ENCODE measurements at places on chromosomes 12 and 14.

DNA sequence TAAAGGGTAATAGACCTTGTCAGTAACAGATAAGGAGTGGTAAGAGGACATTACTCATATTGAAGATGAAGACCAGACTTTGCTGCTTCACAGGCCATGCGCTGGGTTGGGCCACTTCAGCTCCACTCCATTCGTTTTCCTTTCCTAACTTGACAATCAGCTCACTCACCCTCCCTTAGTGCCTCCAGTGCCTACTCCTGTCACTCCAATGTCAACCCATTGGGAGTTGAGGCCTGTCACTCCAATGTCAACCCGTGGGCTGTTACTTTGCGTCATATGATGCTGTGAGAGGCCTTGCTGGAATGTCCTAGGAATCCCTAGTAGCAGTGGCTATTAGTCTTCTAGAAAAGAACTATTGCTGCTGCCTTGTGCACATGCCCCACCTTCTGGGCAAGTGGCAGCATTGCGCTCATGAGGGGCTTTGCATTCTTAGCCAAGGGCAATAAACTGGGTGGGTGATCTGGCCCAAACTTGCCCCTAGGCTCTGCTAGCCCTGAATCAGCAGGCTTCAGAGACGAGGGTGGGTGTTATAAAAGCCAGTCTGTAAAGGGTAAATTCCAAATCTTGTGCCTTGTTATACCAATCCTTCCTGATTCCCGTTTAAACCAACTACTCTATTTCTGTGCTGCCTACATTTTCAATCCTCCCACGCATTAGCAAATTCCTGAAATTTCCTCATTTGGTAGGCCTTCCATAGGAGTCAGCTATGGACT lies 36.1 kb downstream of the BAZ2A start:
- DNase-seq = no peak

DNA sequence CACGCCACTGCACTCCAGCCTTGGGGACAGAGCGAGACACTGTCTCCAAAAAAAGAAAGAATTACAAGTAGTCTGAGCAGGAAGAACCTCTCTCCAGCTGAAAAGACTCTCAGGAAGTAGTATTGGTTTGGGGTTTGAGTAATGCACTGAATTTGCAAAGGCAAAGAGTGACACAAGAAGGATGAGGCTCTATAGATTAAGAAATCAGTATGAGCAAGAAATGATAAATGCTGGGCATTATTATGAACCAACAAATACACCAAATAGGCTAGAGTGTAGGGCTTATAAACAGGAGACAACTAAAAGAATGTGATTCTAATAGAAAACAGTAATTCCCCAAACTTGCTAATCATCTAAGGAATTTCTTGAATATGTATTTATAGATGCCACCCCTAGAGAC lies 2.6 kb upstream of the SLC35E3 start:
- no peak for DNase-seq

- DNase-seq = no peak
Observed at GRCh38 chr12:124395986-124396385, 101.1 kb downstream of the RFLNA start.

DNA sequence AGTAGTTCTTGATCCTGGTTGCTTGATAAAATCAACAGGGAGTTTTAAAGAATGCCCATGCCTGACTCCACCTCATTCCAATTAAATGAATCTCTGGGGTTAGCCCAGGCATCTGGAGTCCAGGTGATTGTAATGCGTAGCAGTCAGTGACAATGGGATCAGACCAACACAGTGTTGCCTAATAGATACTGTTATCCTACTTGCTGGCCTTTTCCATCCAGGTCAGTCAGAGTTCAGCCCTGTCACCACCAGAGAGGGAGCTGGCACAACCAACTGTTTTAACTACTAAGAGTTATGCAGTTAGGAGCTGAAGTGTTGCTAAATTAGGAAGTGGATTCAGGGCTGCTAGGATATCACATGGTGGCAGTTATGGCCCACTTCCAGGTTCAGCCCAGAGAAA lies 107.1 kb downstream of the GPR135 start:
- DNase-seq = no peak

- DNase-seq = no peak
Observed at GRCh38 chr12:48342980-48343379, 7.7 kb downstream of the ZNF641 start.

DNA sequence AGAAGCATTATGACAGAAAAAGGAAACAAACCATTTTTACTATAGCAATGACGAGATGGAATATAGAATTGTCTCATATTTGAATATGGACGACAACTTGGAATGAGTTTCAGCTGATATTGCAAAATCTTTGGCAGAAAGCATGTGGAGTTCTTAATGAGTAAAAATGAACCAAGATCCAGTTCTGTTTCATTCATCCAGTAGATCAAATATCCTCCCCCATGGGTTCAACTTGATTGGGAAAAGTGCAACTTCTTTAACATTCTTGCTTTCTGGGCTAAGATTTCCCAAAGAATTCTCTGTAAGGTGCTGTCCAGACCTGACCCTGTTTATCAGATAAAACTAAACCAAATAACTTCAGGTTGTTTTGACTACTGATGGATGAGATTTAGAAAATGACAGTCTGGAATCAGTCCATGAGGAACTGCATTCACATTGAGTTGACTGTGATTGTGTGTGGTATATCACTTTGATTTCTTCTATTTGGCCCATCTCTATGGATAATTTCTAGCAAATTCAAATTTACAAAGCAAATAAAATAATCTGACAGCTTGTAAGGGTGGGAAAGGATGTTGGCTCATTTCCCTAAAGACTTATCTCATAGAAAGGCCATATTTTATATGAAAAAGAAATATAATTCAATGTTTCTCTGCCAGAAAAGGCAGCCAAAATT lies 267.4 kb downstream of the ADAMTS20 start:
- DNase-seq = no peak

DNA sequence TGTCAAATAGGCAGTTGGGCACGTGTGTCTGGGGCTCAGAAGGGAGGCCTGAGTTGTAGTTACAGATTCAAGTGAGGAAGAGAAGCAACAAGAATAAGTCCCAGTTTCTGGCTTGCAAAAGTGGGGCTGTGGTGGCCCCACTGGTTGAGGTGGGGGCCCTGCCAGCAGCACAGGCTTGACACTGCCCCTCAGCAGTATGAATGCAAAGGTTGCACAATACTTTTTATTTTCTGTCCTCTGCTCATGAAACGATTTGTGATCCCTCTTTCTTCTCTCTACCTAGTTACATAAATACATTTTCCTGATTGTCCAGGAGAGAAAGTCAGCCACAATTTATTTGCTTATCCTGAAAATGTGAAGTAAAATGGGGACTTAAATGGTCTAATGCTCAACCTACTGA lies 577.8 kb downstream of the AACS start:
- DNase-seq = no peak

DNA sequence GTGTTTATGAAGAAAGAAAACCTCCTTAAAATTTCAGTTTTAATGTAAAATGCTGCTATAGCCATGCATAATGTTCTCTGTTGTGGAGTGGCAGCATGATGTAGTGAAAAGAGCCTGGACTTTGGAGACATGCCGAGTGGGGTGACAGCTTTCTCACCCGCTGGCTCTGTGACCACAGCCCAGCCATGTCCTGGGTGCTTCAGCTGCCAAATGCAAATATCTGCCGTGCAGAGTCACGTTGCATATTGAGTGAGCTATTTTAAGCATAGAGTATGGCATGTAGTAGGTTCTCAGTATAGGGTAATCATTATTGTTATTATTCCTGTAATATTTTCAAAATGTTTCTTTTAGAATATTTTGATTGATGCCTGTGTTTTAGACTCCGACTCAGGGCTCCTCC lies 15.5 kb upstream of the TCTN2 start:
- peak; percentile 2 for DNase-seq

GRCh38 chr14:98114122-98114895 lies 1157.7 kb downstream of the BCL11B start:
- DNase-seq = no peak

GRCh38 chr12:92732716-92733115 lies 29.9 kb downstream of the PLEKHG7 start:
- DNase-seq = no peak

GRCh38 chr12:108950991-108951739 lies 69.7 kb downstream of the SVOP start:
- DNase-seq = peak; percentile 49

- DNase-seq = no peak
Observed at GRCh38 chr14:25406818-25407217, 356.9 kb upstream of the STXBP6 start.

- DNase-seq = no peak
Observed at GRCh38 chr12:61871485-61871810, 388.8 kb upstream of the USP15 start.

DNA sequence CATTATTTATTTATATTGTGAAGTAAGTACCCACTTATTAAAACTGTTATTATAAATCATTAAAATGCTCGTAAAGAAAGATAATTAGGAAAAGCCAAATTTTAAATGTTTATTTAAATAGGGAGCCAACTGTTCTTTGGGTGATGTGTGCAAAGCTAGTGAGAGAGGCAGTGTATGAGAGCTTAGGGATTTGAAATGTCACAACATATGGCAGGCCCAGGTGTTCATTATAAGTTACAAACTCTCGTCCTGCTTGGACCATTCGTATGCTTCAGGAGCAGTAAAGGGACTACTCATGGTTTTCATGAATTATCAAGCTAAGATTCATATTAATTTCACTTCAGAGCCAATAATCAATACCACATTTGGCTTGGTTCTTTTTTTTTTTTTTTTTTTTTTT lies 154.5 kb downstream of the TGFB3 start:
- no peak for DNase-seq

GRCh38 chr14:101628471-101628966 lies 67.2 kb downstream of the DIO3 start:
- peak; percentile 61 for DNase-seq

DNA sequence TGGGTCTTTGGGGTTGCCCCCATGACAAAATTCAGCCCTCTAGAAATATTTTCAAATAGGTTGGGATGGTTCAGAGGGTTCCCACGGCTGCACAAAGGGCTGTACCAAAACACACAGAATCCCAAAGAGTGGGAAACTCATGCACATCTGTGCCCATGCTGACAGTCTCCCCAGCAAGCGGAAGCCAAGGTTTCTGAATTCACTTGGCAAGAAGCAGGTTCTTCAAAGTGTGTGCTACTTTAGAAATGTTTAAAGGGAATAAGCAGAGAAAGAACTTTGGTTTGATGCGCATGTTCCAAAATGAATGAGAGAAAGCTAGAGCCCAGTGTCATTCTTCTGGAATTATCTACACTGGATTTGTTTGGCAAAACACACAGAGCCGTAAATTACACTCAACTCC lies 46.7 kb downstream of the FOXN3 start:
- DNase-seq = no peak

DNA sequence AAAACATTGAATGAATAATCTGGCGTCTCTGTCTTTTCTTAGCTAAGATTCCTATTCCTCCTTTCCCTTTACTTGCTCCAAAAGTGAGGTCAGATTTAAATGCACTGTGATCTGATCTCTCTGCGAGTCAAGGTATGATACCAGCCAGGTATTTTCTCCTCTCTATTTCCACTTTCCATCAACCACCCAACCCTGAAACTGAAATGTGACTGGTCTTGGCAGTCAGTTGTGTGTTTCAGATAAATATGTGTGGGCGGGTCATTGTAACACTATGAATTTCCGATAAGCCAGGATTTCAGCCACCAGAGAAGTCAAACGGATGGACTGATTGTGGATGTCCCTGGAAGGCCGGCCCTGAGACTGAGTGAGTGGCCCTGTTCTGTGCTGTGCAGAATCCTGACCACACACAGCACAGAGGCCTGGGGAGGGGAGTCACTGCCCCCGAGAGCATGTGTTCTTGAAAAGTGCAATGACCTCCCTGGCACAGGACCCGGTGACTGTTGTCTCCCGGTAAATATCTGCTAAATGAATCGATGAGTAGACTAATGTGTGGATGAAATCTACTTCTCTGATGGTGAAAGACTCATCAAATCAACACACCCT lies 612.5 kb upstream of the TMEM132C start:
- no peak for DNase-seq

GRCh38 chr12:114220311-114220710 lies 185.6 kb downstream of the TBX5 start:
- no peak for DNase-seq

- DNase-seq = no peak
Observed at GRCh38 chr12:127272864-127273263, 994.1 kb upstream of the TMEM132C start.

DNA sequence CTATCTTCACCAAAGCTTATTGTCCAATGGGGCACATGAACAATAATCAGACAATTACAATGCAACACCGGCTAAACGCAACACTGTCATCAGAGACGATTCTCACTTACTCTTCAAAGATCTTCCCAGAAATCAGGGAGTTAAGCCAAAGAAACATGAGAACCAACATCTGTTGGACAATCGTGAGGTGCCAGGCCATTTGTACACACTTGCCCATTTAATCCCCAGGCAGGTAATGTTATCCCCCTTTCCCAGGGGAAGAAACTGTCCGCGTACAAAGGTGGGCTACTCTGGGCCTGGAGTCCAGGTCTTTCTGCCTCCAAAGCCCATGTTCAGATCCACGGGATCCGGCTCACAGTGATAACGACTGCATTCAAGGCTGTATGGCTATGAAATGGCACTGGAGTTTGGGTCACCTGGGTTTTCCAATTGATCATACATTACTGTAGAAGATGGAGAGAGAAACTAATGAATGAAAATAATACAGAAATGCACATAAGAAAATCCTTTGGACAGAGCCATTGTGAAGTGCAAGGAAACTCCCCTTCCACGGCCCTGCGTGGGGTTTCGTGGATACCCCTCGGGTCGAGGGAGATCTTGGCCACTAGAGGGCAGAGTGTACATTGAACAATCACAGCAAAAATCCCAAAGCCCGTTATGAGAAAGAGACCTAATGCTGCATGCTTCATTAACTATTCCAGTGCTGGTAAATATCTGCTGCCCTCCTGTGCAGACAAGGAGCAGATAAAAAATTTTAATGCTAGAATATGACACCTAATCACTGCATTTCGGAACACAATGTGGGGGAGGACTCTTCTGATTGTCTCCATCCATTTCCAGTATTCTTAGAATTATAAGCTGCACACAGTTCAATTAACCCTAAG lies 111.4 kb downstream of the EGLN3 start:
- DNase-seq = peak; percentile 51

DNA sequence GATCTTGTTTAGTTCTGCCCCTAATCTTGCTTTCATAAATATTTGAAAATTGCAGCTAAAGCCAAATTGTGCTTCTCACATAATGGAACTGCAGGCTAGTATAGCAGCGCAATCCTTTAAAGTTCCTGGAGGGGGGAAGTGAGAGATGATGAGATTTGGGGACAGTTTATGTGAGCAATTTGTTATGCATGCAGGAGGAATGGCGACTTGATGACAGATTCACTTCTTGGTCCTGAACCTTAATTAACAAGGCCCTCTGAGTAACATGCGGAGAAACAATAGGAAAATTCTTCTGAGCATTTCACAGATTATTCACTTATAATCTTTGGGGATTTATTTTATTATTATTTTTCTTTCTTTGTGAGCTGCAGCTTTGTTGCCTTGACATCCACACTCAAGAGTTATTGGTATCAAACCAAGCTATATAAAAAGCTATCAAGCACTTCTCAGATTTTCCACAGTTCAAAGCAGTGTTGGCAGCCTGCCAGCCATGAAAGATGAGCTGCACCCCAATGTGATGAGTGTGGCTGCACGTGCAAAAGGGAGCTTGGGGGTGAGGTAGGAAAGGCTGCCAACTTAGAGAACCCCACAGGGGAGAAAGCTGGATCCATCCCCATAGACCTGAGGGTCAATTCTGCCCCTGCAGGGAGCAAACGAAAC lies 1662.2 kb upstream of the FLRT2 start:
- DNase-seq = no peak

- no peak for DNase-seq
Observed at GRCh38 chr12:116863275-116863767, 17.9 kb downstream of the HRK start.
